ENCODE measurements at places on chromosomes 4 and X. TPM values are rescaled to one million over a fixed set of nuclear protein-coding genes. Genes with fewer than 3 reads are reported as not detected.
A peak's percentile ranks its signal among the peaks of the same experiment; 100 is the strongest.

- ATAC-seq: no peak
These were observed 3.3 kb downstream of the SHROOM2 start for GRCh38 chrX:9789555-9789954.

The DLG3 gene
- total RNA-seq: 27.6 TPM

GRCh38 chr4:110587666-110588285 is 35.1 kb downstream of the PITX2 start:
- ATAC-seq: no peak

DNA sequence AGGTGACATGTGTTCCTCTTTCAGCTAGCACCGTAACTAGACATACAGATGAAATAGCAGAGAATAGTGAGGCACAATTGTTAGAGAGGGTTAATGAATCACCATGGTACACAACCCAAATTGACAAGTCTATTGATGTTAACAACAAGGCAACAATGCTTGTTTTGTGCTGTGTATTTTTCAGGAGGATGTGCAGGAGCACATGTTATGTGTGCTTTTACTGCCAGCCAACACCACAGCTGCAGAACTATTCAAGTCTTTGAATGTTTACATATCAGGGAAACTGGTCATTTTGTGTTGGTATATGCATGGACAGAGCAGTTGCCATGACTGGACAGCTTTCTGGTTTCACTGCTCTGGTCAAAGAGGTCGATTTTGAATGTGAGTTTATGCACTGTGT is 32.8 kb downstream of the STBD1 start:
- no peak for ATAC-seq

DNA sequence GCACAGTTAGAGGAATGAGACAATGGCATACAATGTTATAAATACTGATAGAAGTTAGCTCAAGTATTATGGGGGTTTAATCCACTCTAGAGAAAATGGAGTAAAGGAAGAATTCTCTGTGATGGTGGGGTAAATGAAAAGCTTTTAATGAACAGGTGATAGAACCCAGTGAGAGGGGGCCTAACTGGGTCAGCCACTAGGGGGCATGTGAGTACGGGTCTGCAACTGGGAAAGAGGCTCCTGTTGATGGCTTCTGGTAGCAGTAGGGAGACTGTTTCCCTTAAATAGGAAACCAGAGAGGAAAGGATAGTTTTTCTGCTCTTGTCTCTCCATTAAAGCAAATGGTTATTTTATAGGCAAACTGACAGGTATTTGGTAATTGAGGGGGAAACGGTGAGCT is 132.8 kb upstream of the GPR101 start:
- no peak for ATAC-seq

GRCh38 chrX:51395810-51396728 is 63.4 kb downstream of the NUDT10 start:
- peak; percentile 58 for ATAC-seq

GRCh38 chr4:73036123-73036522 is 33.4 kb downstream of the COX18 start:
- ATAC-seq: no peak

The PCDH7 gene
- total RNA-seq: 358 TPM
